ENCODE measurements at places on chromosomes 2 and 18.

- DNase-seq: no peak
Observed at GRCh38 chr18:55337908-55338521, 250.0 kb downstream of the TCF4 start.

GRCh38 chr18:23337599-23338444 is 115.3 kb upstream of the RIOK3 start:
- DNase-seq: peak; percentile 73

GRCh38 chr2:4673025-4673489 is 969.7 kb downstream of the DCDC2C start:
- DNase-seq: no peak

DNA sequence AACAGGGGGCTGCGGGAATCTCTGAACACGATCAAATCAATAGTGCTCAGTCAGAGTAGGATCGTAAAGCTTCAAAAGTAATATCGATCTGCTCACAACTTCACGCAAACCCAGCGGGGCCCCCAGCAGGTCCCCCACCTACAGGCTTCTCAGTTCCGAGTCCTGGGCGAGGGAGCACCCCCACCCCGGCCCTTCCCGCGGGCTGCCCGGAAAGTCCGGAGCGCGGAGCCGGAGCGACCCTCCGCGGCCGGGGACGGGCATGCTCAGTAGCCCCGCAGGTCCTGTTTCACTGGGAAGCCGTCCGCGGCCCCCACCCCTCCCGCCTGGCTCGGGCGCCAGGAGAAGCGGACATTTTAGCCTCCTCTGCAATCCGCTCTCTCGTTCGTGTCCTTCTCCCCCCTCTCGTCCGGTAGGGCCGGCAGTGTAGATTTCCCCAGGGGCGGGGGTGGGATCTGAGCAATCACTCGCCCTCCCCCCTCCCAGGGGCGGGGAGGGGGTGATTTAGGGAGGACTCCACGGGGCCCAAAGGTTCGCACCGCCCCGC is 3.3 kb upstream of the SPRED2 start:
- peak; percentile 86 for DNase-seq

- DNase-seq: no peak
Observed at GRCh38 chr2:86026744-86027065, 79.0 kb downstream of the POLR1A start.

DNA sequence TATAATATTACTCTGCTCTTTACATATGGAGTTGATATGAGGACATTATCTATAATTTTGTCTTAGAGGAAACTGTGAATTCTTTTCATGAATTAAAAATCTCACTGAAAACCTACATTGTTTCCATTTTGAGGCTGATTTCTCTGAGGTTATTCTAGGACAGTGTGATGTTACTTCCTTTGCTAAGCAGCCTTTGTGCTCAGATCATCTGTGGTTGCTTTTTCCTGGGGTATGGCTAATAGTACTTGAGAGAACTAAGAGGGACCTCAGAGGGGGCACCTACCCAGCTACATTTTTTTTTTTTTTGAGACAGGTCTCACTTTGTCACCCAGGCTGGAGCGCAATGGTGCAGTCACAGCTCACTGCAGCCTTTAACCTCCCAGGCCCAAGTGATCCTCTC is 8.7 kb upstream of the MPP4 start:
- DNase-seq: no peak

Measured in left kidney (tissue), 8 donors.